Breast epithelium (tissue), 4 donors: ENCODE measurements at places on chromosomes 12 and 14. TPM values are rescaled to one million over a fixed set of nuclear protein-coding genes. Genes with fewer than 3 reads are reported as not detected.

- no peak for DNase-seq
These were observed 49.1 kb downstream of the CCER1 start for GRCh38 chr12:90905691-90906370.

Gene RPL10L
- total RNA-seq, result not detected

Gene FLRT2
- total RNA-seq, result 5.2 TPM

Gene LIN7A
- 25.6 TPM for total RNA-seq

Gene CCDC175
- total RNA-seq, result 0.33 TPM
